ENCODE measurements at places on chromosomes 5 and 9.

GRCh38 chr9:74173284-74173683 is 323.9 kb upstream of the RORB start:
- no peak for DNase-seq

- no peak for DNase-seq
These were observed 248.6 kb downstream of the KDM4C start for GRCh38 chr9:7006417-7006816.

DNA sequence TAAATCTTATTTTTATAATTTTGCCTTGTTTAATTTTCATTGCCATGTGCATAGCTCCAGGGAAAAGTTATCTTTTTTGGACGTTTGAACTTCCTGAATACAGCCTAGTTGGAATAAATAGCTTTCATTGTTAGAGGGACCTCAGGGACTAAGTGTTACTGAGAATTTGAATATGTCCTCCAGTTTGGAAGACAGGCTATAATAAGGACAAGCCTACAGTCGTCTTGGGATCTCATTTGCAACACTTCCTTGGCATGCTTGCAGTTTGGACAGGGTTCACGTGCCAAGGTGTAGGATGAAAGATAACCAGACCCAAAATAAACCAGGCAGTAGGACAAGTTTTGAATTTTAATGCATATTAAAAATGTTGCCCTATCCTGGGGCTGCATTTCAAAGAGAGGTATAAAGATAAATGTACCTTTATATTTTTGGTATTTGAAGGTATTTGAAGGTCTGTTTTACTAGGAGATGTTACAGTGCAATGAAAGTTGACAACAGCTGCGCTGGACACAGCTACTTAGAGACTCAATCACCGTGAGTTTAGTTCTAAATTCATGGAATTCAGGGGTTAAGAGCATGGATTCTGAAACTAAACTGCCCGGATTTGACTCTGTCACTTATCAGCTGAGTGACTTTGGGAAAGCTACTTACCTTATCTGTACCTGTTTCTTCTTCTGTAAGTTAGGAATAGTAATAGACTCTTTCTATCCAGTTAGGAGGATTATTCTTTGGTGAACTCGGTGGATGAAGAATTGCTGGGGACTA is 134.1 kb downstream of the ACTBL2 start:
- no peak for DNase-seq

- no peak for DNase-seq
These were observed at the start of gene CARD6 for GRCh38 chr5:40841068-40841805. CARD6 (plus strand) TSS chr5:40841367; CDS start chr5:40841383, 16 bp downstream.

DNA sequence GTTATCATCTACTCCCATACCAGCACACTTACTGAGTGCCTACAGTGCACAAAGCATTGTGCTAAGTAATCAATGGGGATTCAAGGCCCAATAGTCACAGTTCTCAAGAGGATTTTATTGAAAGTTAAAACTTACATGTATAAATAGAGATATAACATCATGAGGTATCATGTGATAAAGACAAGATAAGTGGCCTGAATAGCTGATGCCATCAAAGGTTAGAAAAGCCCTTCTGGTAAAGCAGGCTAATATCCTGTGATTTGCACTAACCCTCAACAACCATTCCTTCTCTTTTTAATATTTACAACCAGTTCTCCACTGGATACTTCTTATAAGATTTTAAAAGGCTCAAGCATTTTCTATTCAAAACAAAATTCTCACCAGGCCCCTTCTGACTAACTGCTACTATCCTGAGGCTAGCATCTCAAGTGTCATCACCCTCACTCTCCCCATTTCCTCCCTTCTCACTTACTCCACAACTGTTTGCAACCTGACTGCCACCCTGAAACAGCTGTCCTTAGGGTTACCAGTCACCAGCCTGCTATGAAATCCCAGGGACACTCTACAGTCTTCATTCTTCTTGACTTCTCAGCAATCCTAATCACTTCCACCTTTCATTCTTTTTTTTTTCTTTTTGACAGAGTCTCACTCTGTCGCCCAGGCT is 377.9 kb downstream of the ENC1 start:
- DNase-seq: no peak

DNA sequence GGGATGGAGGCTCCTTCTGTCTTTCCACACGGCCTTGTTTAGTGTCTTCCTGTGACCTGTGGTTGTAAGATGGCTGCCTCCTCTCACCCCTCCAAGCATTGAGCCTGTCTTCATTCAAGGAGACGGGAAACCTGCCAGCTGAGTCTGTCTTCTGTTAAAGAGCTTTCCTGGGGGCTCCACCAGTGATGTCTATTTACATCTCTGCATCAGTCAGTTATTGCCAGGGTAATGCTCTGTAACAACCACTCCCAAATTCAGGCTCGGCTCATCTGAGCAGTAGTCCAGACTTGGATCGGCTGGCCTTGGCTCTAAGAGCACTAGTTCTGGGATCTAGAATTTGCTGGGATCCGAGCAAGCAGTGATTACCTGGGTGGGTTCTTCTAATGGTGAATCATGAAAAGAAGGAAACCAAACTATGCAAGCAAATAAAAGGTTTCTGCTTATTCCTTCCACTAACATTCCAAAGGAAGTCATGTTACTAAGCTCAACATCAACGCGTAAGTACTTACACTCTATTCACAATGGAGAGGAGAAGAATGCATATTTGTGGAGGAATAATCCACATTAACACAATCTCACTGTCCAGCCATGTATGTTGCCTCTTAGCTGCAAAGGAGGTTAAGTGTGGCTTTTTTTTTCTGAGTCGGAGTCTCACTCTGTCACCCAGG is 61.7 kb downstream of the GALNT12 start:
- DNase-seq: no peak

DNA sequence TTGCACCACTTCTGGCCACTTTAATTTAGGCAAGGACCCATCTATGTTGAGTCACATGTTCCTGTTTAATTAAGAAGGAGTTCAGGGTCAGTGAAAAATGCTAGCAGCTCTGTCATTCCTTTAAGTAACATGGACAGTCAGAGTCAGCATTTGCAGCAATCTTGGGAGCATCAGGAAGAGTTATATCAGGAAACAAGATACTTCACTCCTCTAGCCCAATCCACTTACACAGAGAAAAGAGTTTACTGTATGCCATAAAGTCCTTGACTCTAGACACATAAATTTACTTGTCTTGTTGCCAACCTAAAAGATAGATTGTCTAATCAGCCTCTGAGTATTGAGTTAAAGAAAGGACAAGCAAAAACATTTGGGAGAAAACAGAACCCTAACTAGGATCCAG is 266.7 kb downstream of the PJA2 start:
- no peak for DNase-seq

- no peak for DNase-seq
These were observed 27.3 kb upstream of the HSPA9 start for GRCh38 chr5:138602371-138603000.

- DNase-seq: no peak
These were observed 57.7 kb downstream of the FGF18 start for GRCh38 chr5:171477101-171477500.

GRCh38 chr9:120202856-120203654 is 376.9 kb downstream of the CDK5RAP2 start:
- no peak for DNase-seq

DNA sequence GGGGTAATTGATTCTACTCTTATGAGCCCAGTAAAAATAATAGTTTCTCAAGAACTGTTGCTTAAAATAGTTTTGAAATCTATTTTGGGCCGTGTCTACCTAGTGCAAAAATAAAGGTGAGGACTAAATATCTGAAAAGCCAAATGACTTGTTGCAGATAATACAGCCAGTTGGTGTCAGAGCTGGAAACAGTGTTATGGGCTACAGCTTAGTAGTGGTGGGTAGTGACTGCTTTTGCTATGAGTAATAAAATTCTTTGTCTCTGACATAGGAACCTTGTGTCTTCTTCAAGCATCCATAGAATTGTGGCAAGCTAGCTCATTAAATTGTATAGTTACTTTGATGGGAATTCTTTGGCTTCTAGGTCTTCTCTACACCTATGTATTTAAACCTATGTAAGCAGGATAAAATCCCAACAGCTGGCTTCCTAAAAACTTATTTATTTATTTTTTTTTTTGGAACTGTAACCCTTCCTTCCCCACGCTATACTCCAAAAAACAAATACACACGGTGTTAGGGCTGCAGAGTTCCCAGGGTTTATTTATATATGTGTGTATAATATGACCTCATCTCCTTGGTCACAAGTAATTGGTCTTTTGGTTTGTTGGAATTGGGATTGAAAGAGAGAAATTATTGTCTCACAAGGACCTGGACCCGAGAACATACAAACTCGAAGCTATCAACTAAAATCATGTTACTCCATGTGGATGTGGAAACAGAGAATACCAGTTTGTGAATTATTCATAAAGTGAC is 138.0 kb downstream of the NUDT12 start:
- no peak for DNase-seq

GRCh38 chr5:103929338-103930013 is 366.9 kb upstream of the NUDT12 start:
- DNase-seq: no peak

DNA sequence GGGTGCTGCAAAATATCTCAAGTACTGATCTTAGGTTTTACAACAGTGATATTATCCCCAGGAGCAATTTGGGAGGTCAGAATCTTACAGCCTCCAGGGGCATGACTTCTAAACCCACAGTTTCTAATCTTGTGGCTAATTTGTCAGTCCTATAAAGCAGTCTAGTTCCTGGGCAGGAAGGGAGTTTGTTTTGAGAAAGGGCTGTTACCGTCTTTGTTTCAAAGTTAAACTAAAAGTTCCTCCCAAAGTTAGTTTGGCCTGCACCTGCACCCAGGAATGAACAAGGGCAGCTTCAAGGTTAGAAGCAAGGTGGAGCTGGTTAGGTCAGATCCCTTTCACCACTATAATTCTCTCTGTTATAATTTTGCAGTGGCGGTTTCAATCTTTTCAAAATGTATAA is 81.7 kb downstream of the SFXN1 start:
- no peak for DNase-seq

DNA sequence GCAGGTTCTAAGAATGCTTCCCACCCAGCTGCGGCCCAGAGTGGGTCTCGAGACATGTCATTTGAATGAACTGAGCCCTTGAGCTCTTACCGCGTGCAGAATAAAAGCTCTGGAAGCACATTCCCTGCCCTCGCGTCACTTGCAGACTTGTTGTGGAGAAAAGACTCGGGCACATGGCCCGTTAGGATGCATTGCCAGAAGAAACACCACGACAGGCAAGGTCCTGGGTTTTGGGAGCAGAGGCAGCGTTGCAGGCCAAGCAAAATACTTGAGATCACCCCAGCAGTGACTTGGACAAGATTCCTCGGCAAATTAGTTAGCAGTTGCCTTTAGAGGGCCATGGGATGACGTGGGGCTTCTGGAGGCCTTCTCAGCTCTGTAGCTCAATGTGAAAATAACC is 170.8 kb upstream of the MSX2 start:
- no peak for DNase-seq

- no peak for DNase-seq
These were observed 128.5 kb upstream of the LPCAT1 start for GRCh38 chr5:1651971-1652872.

GRCh38 chr5:38555354-38556087 is 925 bp downstream of the LIFR start:
- DNase-seq: no peak

- no peak for DNase-seq
These were observed 36.2 kb upstream of the ZNF366 start for GRCh38 chr5:72543365-72543764.

GRCh38 chr5:172646716-172647285 is 5.7 kb downstream of the NEURL1B start:
- no peak for DNase-seq

DNA sequence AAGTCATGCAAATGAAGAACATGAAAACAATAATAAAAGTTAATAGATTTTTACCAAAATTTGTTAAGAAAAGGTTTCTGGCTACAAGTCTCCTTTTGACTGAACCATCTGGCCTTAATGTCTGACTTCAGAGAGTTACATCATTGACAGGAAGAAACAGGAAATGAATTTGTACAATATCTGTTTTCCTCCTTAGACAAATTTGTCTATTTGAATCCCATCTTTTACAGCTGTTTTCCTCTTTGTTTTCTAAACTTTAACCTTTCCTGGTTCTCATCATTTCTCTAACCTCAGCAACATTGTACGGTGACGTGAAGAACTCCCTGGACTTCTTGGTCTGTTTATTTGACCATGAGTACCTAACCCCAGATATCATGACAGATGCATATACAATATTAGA is 567.5 kb upstream of the RIOK2 start:
- DNase-seq: no peak

DNA sequence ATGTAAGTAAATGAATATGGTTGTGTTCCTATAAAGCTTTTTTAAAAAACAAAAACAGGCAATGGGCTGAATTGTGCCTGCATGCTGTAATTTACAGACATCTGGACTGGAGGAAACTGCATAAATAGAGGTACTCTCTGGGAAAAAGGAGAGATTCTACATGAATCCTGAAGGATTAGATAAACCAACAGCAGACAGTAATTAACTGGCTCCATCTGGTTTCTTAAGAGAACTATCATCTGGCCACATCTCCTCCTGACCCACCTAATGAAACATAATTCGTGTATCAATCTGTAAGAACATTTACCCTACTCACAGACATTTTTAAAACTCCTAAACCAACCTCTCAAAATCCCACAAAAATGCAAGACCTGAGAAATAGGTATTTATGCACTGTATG is 528.1 kb upstream of the ST8SIA4 start:
- no peak for DNase-seq

- no peak for DNase-seq
These were observed 311.5 kb downstream of the EFNA5 start for GRCh38 chr5:107359033-107359915.

DNA sequence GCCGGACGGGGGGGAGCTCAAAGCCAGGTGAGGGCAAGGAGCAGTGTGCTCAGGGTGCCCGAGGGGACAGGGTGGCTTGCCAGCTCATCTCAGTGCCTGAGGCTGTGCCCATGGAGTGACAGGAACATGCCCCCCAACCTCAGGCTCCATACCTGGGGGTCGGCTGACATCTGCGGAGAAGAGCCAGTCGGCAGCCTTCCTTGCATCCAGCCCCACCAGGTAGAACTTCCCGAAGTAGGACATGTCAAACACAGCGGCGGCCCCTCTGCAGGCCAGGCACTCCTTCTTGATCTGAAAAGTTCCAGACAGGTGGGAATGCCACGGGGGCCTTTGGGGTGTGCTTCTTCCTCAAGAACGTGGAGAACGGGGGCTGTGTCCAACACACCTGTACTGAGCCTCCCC is 42.1 kb downstream of the SARDH start:
- no peak for DNase-seq

DNA sequence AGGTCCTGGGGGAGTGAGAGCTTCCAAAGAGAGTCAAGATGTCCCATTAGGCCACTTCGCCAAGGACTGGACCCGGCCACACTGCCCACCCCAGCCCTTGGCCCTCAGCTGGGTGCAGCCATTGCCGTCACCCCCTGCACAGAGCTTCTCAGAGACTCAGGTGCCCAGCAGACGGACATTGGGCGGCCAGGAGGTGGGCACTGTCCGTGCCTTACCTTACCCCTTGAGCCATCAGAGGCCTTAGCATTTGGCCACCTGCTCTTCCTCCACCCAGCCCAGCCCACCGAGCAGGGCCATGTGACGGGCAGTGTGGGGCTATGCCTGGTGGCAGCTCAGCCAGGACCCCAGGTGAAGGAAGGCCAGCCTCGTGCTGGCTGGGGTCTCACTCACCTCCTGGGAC is 3.3 kb upstream of the DNLZ start:
- DNase-seq: no peak
